Activated CD4-positive, alpha-beta T cell treated with anti-CD3 and anti-CD28 coated beads for 36 hours (primary cell): ENCODE measurements at places on chromosomes 3 and 15. TPM values are rescaled to one million over a fixed set of nuclear protein-coding genes. Genes with fewer than 3 reads are reported as not detected.

The AP3B2 gene
- total RNA-seq: 0.39 TPM

The GDPGP1 gene
- 5.6 TPM for total RNA-seq

The ATP13A5 gene
- not detected for total RNA-seq

The ARIH2 gene
- 112 TPM for total RNA-seq

The MYL3 gene
- total RNA-seq: not detected

The GRAMD2A gene
- 0.11 TPM for total RNA-seq

The CFAP161 gene
- total RNA-seq: not detected

The ECE2 gene
- not detected for total RNA-seq

The LRRC2 gene
- not detected for total RNA-seq

The HDC gene
- 0.18 TPM for total RNA-seq

The LHFPL4 gene
- total RNA-seq: not detected

- peak; percentile 22 for DNase-seq
Observed at GRCh38 chr15:23687143-23687470, at the start of gene NDN. Gene NDN (minus strand): TSS chr15:23687305. CDS start chr15:23687217, 88 bp downstream.

DNA sequence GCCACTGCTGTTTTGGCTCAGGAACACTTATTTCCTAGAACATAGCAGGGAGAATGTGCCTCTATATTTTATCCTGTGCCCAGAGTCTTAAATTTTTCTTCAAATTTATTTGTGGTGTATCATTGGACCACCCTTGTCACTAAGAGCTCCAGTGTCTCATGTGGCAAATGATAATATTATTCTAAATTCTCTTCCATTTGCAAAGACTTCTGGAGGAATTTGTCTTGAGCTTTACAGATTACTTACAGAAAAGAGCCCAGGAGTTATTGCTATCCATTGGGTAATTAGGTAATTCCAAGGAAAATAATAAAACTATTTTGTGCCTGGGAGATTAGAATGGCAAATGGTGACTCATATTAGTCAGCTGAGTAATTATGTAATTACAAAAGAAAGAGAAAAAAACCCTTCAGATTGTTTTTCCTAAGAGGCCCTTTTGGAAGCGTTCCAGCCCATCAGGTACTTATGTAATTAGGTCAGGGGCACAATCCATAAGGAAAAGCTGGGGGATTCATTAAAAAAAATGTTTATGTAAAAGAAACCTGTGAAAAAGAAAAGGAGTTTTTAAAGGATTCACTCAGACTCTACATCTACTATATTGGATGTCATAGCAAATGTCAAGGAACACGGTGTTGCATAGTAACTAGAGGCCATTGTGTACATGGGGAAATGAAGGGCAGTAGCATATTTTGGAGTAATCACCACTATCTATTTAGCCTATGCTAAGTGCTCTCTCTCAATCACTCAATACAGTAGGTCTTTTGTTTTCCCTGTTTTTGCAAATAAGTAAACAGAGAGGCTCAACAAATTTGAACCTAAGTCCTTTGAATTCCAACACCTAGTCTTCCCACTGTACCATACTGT lies 380.9 kb upstream of the RARB start:
- no peak for DNase-seq

GRCh38 chr3:4957978-4958377 lies 21.3 kb upstream of the BHLHE40 start:
- no peak for DNase-seq

DNA sequence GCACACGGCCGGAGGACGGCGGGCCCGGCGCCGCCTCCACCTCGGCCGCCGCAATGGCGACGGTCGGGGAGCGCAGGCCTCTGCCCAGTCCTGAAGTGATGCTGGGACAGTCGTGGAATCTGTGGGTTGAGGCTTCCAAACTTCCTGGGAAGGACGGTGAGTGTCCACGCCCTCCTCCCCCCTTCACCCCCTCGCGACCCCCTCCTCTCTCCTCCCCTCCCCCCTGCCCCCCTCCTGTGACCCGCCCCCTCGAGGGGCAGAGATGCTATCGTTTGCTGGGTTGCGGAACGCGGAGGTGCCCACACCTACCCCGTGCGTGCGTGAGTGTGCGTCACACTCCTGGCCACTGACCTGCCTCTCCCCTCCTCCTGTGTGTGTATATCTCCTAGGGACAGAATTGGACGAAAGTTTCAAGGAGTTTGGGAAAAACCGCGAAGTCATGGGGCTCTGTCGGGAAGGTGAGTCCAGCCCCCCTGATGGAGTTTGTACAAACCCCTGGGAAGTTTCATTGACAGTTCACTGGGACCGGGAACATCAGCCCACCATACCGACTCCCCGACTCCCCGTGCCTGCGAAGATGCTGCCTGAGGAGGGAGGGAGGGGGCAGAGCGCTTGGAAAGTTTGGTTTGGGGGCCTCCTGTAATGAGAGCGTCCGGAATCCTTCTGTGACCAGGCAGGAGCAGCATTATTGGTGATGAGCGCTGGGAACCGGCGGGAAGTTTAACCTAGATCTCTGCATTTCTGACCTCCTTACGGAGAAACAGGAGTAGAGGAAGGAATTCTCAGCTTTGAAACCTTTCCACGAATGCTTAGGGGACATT lies 795 bp upstream of the SCAANT1 start:
- peak; percentile 68 for DNase-seq

DNA sequence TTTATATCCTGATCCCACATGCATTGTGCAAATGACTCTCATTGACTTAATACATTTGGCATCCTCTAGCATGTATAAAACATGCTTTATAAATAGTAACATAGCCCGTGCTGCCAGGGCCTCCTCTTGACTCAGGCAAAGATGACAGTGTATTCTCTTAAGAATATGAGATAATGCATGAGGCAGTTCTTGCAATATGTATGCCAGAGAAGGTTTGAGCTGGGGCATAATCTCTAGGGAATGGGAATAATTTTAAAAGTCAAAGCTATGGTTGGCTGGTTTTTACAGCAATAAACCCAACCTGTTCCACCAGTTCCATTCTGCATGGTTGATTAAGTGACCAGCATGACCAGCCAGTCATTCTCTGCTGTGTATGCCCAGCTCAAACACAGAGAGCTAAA lies 179.0 kb upstream of the PFN2 start:
- DNase-seq: no peak

DNA sequence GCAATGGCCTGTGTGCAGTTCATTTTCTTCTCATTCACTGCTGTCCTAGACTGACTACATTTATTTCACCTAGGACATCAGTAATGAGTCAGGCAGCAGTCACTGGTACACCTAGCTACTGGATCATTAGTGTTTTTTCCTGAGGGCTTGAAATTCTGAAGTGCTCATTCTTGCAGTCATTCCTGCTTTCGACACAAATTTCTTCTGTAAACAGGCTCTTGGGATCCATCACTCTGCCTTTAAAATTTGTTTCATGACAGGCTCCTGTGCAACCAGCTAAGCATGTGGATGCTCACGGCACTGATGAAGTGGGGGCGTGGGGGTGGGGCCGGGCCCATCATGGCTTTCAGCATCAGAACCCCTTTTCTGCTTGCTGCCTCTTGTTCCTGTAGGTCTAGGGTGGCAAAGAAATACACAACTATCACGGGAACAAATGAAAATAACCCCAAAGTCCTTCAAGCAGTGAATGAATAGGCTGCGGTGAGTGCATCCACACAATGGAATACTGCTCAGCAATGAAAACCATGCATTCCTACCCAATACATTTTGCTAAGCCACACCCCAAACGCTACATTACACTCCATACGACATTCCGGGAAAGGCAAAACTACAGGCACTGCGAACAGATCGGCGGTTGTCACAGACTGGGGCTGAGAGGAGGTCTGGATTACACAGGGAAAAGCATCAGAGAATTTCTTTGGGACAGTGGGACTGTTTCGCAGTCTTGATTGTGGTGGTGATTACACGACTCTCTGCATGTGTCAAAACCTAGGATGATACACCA lies 9.3 kb upstream of the MELTF start:
- no peak for DNase-seq

- DNase-seq: peak; percentile 48
Observed at GRCh38 chr3:49199239-49199899, 28.0 kb downstream of the KLHDC8B start.

DNA sequence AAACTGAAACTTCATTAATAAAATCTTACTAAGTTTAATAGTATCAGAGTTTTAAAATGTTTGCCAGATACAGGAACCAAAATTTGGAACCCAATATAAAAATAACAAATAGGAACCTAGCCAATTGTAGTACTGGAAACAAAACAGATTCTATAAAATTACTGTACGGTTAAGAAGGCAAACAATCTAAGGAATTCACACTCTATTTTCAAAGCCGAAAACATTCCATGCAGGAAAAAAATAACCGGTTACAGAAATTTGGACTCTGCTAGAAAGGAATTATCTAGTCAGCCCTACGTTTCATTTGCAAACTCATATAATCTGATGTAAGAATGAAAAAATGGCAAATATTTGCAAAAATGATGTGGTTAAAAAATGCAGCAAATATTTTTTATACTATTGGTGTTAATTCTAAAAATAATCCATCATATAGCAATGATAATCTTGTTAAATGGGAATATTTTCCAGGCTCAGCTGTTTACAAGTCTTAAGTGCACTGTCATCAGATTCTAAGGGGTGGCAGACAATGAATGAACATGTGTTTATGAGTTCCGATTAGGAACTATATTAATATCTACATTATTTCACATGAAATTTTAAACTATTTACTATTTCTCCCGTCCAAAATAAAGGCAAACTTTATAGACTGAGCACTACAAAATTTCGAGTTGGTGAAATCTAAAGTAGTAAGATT lies 58.1 kb downstream of the DCBLD2 start:
- DNase-seq: no peak

DNA sequence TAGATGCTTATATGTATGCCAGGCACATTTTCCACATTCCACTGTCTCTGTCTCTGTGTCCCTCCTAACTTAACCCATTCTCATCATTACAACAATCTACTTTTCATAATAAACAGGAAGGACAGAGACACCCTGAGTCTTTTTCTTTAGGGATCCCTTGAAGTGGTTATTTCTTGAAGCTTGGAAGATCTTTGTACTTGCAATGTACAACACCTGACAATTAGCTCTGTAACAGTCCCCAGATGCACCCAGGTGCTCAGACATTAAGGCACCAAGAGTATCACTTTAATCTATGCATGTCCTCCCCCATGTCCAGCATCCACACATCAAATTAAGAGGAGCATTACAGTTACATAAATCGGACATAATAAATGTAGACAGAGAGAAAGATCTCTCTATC lies 309.6 kb upstream of the KCNH8 start:
- DNase-seq: no peak

DNA sequence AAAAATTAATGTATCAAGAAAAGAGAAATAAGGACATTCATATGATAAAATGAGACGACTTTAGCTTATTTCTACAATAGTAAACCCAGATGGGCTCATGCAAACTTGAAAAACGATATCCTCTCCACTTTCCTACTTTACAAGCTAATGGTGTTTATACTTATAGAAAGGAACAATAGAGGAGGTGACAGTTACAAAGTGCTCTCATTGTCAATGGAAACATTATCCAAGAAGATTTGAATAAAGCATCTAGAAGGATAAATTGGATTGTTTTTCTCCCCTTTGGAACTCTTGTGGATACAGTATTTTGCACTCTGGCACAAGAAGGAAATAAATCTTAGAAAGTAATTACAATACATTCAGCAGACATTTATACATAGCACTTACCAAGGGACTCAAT lies 20.2 kb upstream of the CCDC66 start:
- no peak for DNase-seq

DNA sequence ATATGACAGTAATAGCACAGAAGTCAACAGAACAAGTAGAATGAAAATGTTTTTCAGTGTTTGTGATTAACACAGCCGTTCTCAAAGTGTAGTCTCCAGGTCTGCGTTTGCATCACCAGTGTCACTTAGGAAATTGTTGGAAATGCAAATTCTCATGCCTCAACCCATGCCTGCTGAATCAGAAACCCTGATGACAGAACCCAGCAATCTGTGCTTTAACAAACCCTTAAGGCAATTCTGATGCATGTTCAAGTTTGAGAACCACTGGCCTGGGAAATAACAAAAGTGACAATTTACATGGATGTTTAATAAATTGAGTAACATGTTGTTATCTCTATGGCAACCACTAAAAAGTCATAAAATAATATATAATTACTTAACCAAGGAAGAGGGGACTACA lies 103.1 kb upstream of the ATP11B start:
- DNase-seq: no peak

- DNase-seq: no peak
Observed at GRCh38 chr3:98901119-98901391, 440 bp downstream of the DCBLD2 start.

GRCh38 chr15:101320501-101321052 lies 25.5 kb upstream of the SNRPA1 start:
- DNase-seq: peak; percentile 82

DNA sequence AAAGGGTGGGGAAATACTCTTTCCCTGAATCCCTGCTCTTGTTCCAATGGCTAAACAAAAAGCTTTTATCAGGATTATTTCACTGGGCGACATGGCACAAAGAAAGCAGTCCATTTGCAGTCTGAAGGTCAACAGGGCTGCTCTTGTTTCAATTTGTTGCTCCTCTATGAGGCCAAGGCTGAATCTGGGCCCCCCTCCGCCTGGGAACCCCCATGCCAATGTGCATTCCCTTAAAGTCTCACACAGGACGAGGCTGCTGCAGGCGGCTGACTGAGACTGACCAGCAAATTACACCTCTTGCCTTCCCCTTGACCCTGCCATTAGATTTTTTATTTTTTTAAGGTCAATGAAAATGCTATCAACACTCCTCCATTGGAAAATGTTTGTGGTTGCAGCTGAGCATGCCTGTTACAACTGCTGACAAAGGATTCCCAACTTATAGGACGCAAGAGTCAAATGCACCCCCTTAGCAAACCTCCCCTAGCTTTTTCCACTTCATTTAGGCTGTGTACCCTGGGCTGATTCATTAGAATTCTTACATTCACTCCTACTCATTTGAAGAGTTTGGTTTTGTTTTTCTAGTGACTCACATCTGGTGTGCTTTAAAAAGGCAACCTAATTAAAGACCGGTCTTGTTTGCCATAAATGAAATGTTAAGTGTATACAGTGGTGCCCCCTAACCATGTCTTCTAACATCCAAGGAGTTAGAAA lies 60.8 kb upstream of the ARHGEF3 start:
- peak; percentile 41 for DNase-seq

GRCh38 chr3:5036392-5036766 lies 57.1 kb downstream of the BHLHE40 start:
- no peak for DNase-seq

DNA sequence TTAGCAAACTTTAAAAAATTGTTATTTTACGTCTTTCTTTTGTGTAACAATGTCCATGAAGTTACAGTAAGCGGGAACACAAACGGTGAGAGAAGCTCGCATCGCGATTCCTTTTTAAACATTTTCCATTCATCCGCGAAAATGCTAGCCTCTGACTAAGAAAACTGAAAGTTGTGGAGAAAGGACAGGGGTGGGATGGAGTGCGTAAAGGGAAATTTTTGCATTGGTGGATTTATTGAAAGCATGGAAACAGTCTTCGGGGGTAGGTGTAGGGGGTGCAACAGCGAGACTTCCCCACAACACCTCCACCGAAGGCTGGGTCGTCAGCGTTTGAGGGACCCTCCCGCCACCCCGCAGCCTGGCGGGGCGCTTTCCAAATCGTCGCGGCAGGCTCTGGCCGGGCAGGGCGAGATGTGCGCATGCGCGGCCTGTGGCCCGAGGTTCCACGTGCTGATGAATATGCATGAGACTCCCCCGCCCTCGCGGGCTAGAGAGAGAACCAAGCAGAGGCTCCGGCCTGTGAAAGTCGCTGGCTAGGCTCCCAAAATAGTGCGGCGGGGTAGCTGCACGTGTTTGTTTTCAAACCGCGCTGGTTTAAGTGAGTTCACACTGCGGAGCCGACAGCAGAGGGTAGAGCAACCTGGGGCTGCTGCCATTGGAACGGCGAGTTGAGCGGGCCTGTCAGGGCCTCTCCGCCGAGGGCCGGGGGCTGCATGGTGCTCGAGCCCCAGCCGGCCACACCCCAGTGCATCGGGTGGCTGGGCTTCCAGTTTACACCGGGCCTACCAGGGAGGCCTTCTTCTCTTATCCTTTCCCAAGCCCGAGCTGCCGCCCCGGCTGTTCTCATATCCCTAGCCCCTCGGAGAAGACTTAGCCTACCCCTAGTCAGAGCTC lies 9.9 kb downstream of the ZIC1 start:
- DNase-seq: peak; percentile 39
